ENCODE measurements at places on chromosomes 5 and 9.

GRCh38 chr9:109039539-109039938 is 26.2 kb upstream of the CTNNAL1 start:
- no peak for DNase-seq

DNA sequence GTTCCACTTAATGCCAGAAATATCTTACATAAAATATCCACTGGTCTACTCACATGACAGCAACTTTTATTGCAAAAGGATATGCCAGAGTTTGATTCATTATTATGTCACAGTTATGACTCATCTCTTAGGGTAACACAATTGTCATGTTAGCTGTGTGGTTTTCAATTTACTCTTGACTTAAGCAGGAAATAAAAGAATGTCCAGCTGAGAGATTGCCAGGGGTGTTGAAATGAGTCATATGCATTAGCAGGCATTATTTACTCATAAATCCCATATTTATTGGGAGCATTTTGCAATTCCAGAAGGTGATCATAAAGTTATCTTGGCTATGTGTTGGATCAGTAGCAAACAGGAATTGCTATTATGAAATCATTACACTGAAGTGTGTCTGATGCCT is 1164.6 kb upstream of the CDH18 start:
- DNase-seq, result no peak

GRCh38 chr9:32524892-32525708 is 896 bp downstream of the RIGI start:
- DNase-seq, result no peak

DNA sequence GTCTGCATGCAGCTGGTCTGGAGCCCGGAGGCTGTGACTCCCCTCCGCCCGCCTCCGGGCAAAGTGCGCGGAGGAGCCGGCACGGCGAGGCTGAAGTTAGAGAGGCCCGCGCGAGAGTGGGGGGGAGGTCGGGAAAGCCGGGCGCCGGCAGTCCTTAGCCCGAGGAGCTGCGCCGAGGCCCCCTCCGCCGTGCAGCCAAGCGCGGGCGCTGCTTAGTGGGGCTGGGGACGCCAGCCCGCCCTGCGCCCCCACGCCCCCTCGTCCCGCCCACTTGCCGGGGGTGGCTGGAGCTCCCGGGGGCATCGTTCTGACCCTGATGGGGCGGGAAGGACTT is 403 bp downstream of the NINJ1 start:
- DNase-seq, result peak; percentile 76

DNA sequence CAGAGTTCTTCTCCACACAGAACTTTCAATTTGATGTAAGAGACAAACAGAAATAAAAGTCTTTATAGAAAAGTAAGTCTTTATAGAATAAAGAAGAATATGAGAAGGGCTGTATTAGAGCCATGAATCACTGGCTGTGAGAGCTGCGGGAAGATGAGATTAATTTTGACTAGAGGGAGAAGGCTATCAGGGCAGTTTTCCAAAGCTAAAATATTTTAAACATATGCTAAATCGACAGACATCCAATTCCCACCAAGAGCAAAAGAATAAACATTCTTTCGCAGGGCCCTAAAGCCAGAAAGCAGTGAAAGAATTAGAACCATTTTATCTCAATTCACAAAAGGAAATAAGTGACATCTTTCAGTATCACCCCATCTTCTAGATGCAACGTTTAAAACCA is 208.3 kb upstream of the MAP3K1 start:
- DNase-seq, result no peak
